MV-4-11 (cell line): ENCODE measurements at places on chromosomes 7 and 10.

DNA sequence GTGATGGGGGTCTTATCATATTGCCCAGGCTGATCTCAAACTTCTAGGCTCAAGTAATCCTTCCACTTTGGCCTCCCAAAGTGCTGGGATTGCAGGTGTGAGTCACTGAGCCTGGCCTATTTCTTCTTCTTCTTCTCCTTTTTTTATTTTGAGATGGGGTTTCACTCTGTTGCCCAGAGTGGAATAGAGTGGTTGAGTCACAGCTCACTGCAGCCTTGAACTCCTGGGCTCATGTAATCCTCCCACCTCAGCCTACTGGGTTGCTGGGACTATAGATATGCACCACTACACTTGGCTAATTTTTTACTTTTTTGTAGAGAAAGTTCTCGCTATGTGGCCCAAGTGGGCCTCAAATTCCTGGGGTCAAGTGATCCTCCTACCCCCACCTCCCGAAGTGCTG is 124.3 kb downstream of the SKIDA1 start:
- DNase-seq: peak; percentile 81

DNA sequence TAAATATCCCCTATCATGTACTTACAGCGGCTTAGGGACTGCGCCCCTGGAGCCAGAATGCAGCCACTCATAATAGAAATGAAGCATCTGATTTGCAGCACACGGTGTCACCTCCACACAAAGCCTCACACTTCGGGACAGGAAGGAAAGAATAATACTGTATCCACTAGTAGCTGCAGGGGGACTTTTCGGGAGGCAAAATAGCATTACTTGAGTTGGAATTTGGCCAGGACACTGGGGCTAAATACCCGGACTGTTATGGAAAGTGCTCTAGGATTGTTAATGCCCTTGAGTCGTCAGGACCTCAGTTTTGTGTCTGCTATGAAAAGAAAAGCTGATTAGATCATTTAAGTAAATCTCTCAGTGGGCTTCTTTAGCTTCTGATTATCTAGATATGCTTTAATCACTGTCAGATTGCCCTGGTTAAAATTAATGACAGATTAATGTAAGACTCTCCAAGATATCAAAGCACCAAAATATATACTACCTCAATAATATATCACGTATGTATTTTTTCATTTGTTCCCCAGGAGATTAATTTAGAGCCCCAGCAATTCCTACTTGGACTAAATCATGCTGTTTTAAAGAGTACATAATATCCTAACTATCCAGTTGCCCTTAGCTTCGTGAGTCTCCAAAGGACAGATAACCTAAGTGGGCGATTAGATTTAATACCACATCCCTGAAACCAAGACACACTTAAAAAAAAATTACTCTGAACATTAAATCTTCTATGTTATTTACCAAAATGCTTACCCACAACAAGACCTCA is 173.0 kb upstream of the NEBL start:
- no peak for DNase-seq

DNA sequence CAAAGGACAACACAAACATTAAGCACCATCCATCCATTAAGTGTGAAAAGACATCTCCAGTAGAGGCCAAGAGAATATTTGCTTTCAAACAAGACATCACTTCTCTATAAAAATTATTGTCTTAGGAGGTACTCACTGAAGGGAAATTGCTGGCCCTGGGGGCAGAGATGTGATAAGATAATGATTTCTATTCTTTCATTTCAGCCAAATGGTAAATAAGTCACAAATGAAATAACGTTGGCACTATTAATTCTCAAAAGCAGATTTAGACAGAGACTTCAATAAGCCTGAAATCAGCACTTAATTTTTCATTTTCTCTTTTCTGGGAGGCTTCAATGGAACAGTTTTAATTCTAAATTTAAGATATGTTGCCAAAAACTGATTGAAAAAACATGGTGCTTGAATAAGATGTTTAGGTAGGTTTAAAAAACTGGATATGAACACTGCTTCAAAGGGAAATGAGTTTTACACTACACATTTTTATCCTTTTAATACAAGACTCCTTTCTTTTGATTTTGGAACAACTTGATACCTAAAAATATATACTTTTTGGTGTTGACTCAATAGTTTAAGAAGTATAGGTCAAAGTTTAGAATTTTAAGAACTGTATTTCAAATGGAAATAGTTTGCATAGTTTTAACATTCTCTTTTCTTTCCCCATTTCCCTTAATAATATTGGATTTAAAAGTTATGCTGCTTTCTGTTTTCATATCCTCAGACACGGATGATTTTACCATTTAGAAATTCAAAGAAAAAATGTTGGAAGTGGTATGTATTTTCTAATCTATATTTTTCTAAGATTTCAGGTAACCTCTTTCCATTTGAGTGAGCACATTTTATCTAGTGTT is 204.0 kb downstream of the AHR start:
- no peak for DNase-seq

DNA sequence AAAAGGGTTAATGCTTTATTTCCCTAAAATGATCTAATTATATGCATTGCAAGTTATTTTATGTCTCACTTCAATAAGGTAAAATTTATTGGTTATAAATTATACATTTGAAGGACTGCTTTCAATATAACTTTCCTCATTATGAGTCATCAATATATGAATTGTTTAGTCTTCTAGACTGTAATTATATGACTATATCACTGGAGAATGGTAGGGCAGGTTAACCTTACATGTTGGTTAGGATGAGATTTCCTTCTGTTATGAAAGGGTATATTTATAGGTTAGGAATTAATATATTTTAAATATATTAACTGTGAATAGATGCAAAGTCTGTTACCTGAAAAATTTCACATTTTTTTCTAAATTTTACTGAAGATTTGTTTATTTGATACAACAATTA is 406.4 kb upstream of the ETV1 start:
- no peak for DNase-seq

DNA sequence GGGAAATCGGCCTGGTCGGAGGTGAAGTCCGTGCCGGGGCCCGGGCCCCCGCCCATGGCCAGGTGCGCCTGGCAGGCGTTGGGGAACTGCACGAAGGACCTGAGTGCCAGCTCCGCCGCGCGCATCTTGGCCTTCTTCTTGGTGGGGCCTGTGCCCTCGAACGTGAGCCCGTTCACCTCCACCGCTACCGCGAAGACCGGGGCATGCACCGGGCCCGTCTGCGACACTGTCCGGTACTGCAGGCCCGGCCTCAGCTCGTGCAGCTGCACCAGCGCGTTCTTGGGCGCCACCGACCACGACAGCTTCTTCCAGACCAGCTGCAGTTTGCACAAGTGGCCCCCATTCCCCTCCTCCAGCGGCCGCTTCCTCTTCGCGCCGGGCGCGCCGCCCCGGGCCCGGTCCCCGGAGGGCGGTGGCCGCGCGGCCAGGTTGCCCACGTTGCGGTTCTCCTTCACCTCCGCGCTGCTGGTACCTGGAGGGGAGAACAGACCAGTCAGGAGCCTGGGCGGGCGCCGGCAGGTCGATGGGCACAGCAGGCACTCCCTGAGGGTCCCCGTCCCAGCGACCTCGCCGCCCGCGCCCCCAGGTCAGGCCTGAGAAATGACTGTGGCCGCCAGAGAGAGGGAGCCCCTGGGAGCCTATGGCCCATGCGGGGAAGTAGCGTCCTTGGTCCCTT is 307.4 kb downstream of the WDR37 start:
- DNase-seq: no peak

DNA sequence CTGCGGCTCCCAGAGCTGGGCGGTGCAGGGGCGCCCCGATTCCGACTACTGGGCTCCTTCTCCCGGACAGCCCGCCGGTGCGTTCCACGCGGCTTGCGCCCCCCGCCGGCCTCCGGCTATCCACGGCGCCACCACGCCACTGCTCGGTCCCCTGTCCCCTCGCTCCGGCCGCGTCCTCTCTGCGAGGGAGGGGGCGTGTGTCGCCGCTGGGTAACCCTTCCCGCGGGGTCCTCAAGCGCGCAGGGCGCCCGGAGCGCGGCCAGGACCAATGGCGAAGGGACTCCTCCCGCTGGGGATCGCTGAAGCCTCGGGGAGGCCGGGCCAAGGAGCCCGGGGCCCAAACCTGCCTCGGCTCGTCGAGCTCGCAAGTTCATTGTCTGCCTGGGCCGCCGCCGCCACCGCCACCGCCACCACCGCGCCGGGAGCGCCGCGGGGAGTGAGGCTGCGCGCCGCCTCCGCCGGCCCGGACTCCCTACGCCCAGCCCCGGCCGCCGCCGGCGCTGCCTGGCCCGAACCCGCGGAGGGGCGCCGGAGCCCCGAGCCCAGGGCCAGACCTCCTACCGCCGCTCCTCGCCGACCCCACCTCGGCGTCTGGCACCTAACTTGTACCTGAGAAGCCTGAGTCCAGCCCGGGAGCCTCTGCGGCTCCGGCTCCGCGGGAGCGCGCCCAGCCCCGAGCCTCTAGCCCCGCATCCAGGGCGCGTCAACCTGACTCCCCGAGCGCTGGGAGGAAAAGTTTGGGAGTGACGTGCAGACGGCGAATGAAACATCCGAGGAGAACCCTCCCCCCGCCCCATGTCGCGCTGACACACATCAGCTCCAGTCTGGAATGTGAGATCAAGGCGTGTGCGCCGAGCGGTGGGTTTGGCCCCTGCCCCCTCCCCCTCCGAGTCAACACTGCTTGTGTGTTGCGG is at the start of gene CHST15:
Gene CHST15, minus strand, starts transcription at position 739 of the 914 bp plus-strand sequence. CDS start 47,386 bp downstream, outside the sequence.
- DNase-seq: no peak

DNA sequence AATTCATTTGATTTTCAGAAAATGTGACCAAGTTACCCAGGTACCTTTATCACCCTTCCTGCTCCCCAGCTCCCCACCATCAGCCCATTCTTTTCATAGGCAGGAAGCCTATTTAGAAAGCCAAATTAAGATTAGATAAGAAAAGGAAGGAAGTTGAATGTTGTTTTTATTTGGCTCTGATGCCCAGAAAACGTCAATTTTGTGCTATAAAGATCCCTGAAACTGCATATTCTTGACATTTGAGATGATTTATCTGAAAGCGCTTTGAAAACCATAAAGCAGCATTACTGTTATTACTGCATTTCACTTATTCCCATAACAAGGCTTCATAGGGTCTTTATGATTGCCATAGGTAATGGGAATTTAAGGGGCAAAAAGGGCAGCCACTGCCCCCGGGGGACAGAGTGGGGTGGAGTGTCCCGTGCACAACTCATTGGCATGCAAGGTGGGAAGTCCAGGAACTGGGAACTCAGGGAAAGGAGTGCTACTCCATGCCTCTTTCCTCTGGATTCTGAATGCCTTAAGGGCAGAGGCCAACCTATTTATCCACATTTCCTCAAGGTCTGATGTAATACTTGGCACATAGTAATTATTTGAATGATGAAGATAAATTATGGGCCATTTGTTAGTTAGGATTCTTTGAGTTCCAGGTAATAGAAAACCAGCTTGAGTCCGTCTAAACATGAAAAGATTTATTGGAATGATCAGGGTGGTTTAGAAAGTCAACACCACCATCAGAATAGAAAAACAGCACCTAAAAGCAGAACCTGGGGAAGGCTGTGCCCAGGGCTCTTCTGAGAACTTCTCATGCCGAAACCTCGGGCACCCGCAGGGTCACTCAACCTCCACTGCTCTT is 100.6 kb upstream of the ELMO1 start:
- no peak for DNase-seq

DNA sequence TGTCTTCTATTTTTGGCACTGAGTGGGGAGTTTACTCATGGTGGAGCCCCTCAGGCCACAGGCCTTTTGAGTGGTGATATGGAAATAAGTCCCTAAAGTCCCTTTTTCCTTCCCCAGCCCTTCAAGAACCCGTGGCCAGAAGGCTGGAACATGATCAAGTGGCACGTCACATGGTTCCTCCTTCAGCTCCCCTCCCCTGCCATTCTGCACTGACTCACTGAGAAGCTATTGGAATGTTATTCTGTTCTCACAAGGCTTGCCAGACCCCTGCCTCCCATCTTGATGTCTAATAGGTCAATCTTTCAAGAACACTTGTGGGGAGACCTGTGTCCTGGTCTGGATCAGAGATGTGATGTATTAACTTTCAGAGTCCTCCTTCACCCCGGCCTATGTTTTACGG is 279.8 kb downstream of the SEC23IP start:
- DNase-seq: no peak
